Fibroblast of the conjunctiva (primary cell): ENCODE measurements at places on chromosomes 5 and 9.
A peak's percentile ranks its signal among the peaks of the same experiment; 100 is the strongest.

GRCh38 chr5:32559411-32559810 is 25.9 kb upstream of the SUB1 start:
- no peak for DNase-seq

GRCh38 chr5:96093890-96094381 is 132.3 kb upstream of the ELL2 start:
- no peak for DNase-seq

- no peak for DNase-seq
Observed at GRCh38 chr5:62780230-62780629, 201.6 kb downstream of the LRRC70 start.

DNA sequence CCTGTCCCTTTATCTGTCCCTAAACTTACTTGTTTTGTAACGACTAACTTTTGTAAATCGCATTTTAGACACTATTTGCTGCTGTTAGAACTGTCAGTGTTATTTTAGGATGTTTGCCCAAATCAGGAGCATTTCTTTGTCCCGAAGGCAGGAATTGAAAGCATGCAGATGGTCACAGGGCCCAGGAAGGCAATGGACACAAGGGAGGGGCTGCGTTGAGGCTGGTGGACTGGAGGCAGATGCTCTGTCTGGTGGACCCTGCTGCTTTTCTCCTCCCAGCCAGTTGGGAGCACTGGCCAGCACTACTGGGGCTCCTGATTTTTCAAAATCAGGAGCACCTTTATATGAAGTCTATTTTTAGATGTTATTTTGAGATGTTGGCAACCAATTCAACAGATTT is 31.7 kb downstream of the DOCK2 start:
- DNase-seq, result no peak

DNA sequence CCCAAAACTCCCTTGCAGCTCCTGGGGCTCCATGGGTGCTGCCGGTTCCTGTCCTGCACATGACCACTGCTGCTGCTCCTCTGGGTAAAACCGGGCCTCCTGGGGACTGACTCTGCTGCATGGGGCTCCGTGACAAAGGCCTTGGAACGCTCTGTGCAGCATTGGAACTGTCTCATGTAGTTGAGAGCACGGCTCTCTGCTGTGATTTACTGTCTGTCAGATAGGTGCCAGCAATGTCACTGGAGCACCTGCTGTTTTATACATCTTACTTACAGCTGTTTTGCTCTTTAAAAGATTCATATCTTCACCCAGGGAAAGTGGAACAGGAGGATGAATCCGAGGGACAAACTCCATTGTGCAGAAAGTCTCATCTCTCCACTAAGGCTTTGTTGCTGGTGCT is 138.1 kb downstream of the YIPF5 start:
- DNase-seq, result no peak

DNA sequence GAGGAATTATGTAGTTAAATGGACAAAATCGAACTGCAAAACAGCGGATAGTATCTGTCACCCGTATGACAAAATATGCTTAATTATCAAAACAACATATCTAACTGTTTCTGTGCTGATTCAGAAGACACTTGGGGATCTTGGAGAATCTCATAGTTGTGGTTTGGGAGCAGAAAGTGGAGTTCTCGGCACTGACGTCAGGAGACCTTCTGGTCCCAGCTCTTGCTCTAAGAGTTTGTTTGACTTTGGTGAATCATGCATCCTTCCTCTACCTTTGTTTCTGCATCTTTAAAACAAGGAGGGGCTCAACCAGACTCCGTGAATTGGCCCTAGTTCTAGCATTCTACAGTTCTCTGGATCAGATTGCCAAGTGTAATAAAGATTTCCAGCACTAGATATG is 37.0 kb upstream of the TAF1L start:
- DNase-seq, result no peak

GRCh38 chr9:120801441-120801840 is 8.2 kb upstream of the FBXW2 start:
- no peak for DNase-seq

GRCh38 chr5:138545919-138546562 is 3.0 kb upstream of the ETF1 start:
- DNase-seq, result no peak

GRCh38 chr9:34500623-34501267 is 22.0 kb downstream of the ENHO start:
- peak; percentile 14 for DNase-seq

GRCh38 chr5:173671121-173671949 is 54.9 kb upstream of the BOD1 start:
- DNase-seq, result no peak

- peak; percentile 35 for DNase-seq
Observed at GRCh38 chr5:78758169-78758839, 109.7 kb upstream of the LHFPL2 start.

- no peak for DNase-seq
Observed at GRCh38 chr5:91591076-91591475, 208.0 kb upstream of the ARRDC3 start.

GRCh38 chr9:133525677-133526076 is 918 bp upstream of the MYMK start:
- DNase-seq, result no peak

DNA sequence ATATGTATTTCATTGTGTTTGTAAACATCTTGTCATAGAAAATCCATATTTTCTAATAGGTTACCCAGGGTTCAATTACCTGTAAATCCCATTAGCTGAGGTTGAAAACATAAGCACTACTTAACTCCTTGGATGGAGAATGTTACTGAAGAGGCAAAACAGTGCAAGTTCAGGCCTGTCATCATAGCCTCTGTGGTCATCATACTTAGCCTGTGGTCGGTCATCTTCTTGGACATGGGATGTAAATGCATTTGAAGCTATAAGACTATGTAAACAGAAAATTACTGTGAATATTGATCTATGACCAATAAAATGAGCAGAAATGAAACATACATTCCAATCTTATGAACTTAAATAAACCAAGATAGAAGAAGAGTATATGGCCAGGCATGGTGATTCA is 164.7 kb downstream of the CHSY3 start:
- no peak for DNase-seq

- DNase-seq, result no peak
Observed at GRCh38 chr5:179486596-179487051, 63.7 kb upstream of the RUFY1 start.

- DNase-seq, result no peak
Observed at GRCh38 chr9:105142406-105143135, 101.9 kb upstream of the SLC44A1 start.

- no peak for DNase-seq
Observed at GRCh38 chr9:108211411-108211955, 644.3 kb downstream of the ACTL7B start.

DNA sequence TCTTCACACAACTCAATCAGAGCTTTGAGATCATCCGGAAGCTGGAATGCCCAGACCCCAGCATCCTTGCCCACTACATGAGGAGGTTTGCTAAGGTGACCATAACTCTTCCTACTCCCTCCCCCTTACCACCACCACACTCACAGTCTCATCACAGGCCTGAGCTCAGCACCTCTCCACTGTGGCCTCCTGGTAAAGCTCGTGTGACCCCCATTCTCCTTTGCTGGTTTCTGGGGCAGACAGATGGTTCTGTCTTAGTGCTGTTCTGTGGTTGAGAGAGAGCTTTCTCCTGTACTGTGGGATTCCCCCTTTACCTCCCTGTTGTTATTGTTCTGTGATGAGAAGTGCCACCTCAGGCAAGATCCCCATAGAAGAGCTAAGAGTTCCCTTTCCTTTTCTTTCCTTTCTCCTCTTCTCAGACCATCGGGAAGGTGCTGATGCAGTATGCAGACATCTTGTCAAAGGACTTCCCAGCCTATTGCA is 92.7 kb upstream of the RUSC2 start:
- no peak for DNase-seq

DNA sequence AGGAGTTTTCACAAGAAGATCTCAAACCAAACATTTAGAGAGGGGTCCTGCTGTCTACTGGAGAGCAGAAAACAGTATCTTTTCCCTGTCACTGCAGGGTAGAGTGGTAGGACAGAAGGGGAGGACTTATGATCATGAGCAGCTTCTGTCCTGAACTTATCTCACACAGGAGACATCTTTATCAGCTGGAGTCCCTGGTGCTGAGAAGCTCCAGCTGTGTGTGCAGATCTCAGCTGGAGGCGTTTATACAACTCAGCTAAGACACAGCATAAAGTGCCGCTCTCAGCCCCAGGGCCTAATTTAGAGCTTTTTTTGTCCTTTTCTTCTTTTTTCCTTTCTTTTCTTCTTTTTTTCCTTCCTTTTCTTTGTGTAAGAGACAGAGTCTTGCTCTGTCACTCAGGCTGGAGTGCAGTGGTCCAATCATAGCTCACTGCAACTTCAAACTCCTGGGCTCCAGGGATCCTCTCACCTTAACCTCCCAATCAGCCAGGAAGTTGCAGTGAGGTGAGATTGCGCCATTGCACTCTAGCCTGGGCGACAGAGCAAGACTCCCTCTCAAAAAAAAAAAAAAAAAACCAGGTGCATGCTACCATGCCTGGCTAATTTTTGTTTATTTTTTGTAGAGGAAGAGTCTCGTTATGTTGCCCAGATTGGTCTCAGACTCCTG is 31.9 kb downstream of the CCDC125 start:
- no peak for DNase-seq

GRCh38 chr9:34321451-34321850 is 7.6 kb downstream of the KIF24 start:
- DNase-seq, result no peak

DNA sequence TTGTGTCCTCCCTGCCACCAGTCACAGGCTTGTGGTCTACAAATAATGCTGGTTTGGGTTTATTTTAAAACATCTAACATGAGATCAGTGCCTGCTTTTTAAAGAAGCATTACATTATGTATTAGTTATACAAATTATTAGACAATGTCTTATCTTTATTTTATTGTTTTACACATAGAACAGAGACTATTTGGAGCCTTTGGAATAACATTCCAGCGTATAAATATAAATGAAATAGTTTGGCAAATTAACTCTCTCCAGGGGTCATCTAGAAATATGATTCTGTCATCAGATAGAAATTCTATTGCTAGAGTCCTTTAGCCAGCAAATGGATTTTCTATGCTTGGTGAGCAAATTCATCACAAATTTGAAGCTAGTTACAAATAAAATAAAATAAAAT is 22.4 kb downstream of the MAP1B start:
- no peak for DNase-seq

- no peak for DNase-seq
Observed at GRCh38 chr5:121108725-121109124, 644.6 kb downstream of the PRR16 start.

- no peak for DNase-seq
Observed at GRCh38 chr5:175351126-175351525, 92.9 kb downstream of the DRD1 start.

- peak; percentile 33 for DNase-seq
Observed at GRCh38 chr9:131366761-131367401, 27.0 kb upstream of the PRRC2B start.

DNA sequence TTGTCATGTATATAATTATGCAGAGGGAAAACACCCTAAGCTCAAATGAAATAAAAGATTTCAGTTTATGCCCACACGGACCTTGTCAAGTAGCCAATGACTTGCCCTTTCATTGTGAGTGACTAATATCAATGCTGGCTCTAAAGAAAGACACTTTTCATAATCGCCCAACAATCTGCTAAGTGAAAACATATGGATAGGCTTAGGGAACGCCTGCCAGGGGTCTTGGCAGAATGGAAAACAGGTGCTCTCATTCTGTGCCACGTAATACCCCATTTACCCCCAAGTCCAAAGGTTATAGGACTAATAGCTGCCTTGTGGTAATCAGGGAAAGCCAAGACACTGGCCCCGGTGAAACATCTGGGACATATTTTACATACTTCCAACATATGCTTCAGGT is 157.7 kb downstream of the SLF1 start:
- DNase-seq, result peak; percentile 28

- DNase-seq, result no peak
Observed at GRCh38 chr9:120306088-120306487, 273.9 kb downstream of the CDK5RAP2 start.

DNA sequence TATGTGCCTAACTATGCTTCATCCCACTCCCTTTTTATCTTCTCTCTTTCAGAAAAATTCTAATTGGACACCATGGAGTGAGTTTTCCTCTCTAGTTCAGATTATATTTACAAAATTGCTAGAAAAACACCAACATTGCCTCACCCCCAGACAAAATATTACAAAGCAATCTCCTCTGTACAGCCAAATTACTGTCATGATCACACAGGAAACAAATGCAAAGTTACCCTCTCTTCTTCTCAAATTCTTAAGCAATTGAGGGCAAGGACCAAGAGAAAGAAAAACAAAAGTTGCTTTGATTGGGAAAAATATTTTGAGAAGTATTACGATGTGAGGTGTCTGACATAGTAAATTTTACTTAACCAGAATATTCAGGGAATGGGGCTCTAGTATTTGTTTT is 30.8 kb upstream of the ABCA1 start:
- no peak for DNase-seq

- no peak for DNase-seq
Observed at GRCh38 chr5:155870636-155871035, 456.3 kb upstream of the SGCD start.

DNA sequence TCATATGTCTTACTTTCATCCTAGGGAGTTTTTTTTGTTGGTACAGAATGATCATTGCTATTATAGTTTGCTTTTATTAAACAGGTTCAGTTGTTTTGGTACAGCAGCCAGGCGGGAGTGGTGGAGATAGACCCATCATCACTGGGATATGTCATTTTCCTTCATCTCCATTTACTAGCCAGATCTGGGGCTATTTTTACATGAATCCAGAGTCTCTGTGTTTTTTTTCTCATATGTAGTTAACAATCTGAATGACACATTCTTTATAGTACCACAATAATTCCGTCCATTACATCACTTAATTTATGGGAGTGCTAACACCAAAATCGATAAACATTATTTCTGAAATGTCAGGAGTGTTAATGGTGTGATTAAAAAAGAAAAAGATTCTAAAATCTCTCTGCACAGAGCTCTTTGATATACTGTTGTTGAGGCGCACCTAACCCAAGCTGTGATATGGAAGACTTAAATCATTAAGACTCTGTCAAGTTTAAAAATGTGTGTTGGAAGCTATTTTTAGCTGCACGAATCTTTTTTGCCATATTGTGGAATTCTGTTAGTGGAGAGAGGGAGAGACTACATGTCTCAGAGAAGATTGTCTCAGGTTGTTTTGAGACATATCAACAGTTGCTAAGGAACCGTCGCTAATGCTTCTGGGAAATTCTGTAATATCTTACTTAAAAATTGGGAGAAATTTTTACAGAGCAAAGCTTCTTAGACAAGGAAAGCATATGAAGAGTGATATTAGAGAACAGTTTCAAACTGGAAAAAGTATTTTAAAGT is 59.6 kb downstream of the RPS23 start:
- no peak for DNase-seq

DNA sequence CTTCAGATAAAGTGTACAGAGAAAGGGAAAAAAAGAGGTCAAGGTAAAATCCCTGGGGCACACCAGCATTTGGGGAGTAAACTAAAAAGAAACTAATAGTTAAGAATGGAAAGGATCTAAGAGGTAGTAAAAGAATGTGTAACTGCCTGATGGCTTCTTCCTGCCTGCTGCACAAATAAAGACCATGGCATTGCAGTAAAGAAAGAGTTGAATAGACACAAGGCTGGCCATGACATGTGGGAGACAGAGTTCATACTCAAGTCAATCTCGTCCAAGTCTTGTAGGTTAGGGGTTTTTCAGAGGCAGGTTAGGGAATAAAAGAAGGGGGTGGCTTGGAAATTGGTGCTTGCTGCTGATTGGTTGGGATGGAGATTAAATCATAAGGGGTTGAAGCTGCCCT is 57.6 kb downstream of the DNAJC21 start:
- no peak for DNase-seq
